NT2/D1 (cell line): ENCODE measurements at places on chromosomes 5 and 9.
A peak's percentile ranks its signal among the peaks of the same experiment; 100 is the strongest.

DNA sequence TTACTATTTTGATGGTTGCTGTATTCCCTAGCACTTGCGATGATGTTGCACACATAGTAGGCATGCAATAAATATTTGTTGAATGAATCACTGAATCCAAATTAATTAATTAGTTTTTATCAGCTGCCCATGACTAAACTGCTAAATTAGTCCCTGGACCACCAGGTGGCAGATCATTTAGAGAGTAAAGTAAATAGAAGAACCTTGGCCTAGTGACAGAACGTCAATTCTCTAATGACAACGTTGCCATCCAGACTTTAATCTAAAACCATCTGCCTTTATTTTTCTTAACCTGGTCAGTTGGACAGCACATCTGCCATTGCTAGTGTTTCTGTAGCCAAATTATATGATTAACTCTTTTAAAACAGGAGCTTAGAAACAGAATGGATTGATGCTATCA is 457.5 kb downstream of the KIF4B start:
- no peak for DNase-seq

DNA sequence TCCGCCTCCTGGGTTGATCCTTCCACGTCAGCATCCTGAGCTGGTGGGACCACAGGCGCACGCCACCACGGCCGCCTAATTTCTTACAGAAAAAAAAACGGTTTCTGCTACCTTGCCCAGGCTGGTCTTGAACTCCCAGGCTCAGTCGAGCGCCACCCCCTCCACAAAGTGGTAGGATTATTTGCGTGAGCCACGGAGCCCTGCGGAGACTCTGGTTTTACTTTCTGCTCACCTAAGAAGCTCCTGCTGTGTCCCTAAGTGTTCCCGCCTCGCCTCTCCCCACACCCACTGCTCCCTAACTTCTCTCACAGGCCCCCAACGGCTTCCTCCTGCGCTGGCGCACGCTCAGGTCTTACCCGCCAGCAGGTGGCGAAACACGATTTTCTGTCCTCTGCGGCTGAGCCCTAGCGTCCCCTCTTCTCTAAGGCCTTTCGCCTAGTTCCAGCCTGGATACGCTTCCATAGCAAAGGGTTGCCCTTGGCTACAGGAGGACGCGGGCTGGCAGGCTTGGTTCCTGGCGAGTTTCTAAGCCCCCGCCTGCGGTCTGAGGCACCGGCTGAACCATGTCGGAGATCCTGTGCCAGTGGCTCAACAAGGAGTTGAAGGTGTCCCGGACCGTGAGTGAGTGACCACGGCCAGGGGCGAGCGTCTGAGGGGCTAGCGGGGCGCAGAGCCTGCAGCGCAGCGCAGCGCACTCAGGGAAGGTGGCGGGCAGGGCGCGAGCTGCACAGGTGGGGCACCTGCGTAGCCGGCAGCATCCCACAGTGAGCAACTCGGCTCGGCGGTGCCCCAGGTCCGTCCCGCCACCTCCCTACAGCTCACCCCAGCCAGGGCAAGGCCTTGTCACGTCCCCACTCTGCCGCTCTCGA is at the start of gene SPEF2:
TSS of gene SPEF2 (plus strand) at position 429 of the 869 bp plus-strand sequence. CDS start at position 564, 135 bp downstream.
- peak; percentile 82 for DNase-seq

- DNase-seq: no peak
Observed at GRCh38 chr9:115006660-115007059, 76.3 kb upstream of the TNFSF8 start.

GRCh38 chr9:136777359-136777758 is 13.0 kb upstream of the LCN15 start:
- DNase-seq: no peak

- DNase-seq: peak; percentile 58
Observed at GRCh38 chr5:180860273-180860886, 696 bp downstream of the ZFP62 start.

DNA sequence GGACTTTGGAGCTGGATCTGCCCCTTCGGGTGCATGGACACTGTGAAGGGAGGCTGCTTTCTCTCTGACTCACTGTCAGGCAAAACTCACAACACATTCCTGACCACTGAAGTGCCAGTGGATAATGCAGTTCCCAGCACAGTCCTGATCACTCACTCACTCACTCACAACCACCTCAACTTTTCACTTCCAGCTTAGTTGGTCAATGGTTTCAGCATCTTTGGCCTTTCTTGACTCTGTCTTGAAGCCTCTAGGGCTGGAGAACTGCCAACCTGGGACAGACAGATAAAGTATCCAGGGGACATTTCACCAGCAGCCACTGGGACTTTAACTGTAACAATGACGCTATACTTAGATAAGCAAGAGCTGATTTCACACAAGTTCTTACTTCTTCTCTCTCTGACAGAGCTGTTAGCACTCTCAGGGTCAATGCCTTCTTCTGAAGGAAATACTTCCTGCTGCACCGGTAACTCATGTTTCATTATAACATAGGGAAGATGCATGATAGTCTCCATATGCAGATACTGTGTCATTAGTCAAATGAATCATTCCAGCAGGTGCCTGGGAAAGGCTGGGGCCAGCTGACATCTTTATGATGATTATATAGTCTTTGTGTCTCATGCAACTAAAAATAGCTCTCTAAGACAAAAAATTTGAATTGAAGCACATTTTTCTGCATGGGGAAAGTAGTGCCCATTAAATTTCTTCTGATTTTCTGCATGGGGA is 499.0 kb downstream of the SEMA5A start:
- DNase-seq: no peak
